ENCODE measurements at places on chromosomes 16 and 17. TPM values are rescaled to one million over a fixed set of nuclear protein-coding genes. Genes with fewer than 3 reads are reported as not detected.

The MEOX1 gene
- not detected for polyA plus RNA-seq

The TNFAIP1 gene
- polyA plus RNA-seq = 40.1 TPM

The RAB34 gene
- 287 TPM for polyA plus RNA-seq

The SHISA6 gene
- polyA plus RNA-seq = not detected

The NPIPA3 gene
- polyA plus RNA-seq = 1.3 TPM

The ARHGAP23 gene
- 28.1 TPM for polyA plus RNA-seq

The GINS2 gene
- 5.5 TPM for polyA plus RNA-seq

The CCDC182 gene
- not detected for polyA plus RNA-seq

The CMTM2 gene
- not detected for polyA plus RNA-seq

The ALOX12B gene
- polyA plus RNA-seq = not detected

The LRRC45 gene
- 2.3 TPM for polyA plus RNA-seq

The OR3A3 gene
- not detected for polyA plus RNA-seq

The SMIM36 gene
- not detected for polyA plus RNA-seq

The FAHD1 gene
- 37.4 TPM for polyA plus RNA-seq

The CLEC18B gene
- polyA plus RNA-seq = 0.15 TPM

The KCNG4 gene
- not detected for polyA plus RNA-seq

The USP6 gene
- polyA plus RNA-seq = 0.01 TPM

The SLC6A2 gene
- not detected for polyA plus RNA-seq

The CRHR1 gene
- not detected for polyA plus RNA-seq

The RSPRY1 gene
- 36.5 TPM for polyA plus RNA-seq

The TIGD7 gene
- 2.9 TPM for polyA plus RNA-seq

The MYO15A gene
- 0.55 TPM for polyA plus RNA-seq

The MYH11 gene
- polyA plus RNA-seq = 1.9 TPM

The KRTAP2-2 gene
- polyA plus RNA-seq = not detected

The LPO gene
- polyA plus RNA-seq = not detected

The MMP28 gene
- polyA plus RNA-seq = 1.1 TPM
